Activated T-helper 9 cell treated with anti-CD3 and anti-CD28 coated beads, Interleukin-2, amount 50 U/mL, for 16 hours (primary cell): ENCODE measurements at places on chromosomes 1 and 21.

- DNase-seq = no peak
Measured at GRCh38 chr1:225644666-225645065, 8.3 kb downstream of the ENAH start.

DNA sequence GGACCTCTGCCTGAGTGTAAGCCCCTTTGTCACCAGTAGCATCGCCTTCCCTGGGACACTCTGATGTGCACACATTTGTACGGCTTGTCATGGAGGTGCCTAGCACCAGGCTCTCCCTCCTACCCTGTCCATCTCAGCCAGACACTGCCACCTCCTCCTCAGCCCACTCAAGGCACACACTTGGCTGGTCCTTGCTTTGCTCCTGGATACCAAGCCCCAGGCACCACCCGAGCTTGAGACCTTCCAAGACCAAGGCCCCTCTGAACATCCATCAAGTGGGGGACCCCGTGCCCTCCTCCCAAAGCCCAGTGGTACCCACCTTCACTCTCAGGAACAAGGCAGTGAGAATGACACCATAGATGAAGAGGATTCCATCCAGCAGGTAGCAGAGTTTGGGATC, 78.0 kb downstream of the CD247 start:
- no peak for DNase-seq

GRCh38 chr1:56850411-56850810, 4.2 kb upstream of the C8A start:
- no peak for DNase-seq

DNA sequence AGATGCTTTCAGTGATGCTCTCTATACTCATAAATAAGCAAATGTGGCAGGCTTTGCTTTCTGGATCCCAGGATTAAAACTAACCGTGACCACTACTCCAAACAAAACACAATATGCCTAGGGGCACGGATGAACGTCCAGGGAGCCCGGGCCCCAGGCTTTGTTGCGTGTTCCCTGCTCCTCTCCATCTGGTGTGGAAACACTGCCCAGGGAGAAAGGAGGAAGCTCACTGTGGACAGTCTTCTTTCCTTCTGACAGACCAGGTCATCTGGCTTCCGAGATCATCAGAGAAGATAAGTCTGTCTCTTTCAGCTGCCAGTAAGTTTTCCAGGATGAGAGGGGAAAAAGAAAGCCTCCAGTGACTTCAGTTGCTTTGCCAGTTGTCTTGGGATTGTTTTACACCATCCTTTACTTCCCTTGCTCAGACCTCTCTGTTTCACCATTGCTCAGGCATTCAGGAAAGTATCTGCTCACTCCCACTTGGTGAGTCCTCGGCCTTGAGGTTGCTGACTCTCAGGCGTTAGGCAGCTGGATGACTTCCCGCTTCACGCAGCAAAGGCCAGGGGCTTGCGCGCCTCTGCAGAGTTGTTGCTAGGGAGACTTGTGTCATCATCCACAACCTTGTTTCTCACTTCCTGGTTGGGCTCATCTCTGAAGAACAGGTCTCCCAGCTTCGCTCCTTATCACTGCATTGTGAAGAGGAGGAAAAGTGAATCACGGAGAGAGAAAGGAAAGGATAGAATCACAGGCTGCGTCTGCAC, 20.6 kb upstream of the PGD start:
- no peak for DNase-seq

DNA sequence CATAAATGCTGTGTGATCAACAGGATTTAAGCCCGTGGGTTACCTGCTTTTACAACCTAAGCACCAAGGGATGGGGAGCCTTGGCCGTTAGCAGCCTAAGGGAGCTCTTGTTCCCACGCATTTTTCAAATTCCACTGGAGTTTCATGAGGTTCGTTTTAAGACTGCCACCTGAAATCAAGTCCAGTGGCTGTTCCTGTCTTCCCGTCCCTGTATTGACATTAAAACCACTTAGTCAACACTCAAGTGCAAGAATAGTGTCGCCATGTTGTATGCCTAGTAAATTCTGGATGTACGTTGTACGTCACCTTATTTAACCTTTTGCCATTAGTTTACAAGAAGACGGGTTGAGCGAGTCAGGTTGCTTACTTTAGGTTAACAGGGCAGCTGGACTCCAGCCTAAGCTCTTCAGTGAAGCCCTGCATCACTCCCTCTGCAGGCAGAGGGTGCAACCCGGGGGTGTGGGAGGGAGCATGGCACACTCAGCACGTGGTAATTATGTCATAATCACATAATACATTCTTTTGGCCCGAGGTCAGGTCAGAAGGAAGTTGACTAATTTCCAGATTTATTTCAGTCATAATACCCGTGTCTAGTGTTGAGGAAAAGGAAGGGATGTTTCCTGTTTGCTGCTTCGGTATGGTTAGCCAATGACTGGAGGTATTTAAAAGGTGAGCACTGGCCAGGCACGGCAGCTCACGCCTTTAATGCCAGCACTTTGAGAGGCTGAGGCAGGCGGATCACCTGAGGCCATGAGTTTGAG, 42.5 kb downstream of the CNST start:
- DNase-seq = no peak

- no peak for DNase-seq
Measured at GRCh38 chr21:42214921-42215320, 4.0 kb upstream of the ABCG1 start.

- peak; percentile 86 for DNase-seq
Measured at GRCh38 chr1:206784471-206784903, 12.2 kb upstream of the IL10 start.

GRCh38 chr1:97936976-97937375, 16.1 kb upstream of the DPYD start:
- DNase-seq = no peak

GRCh38 chr1:225914947-225915346, 9.1 kb downstream of the PYCR2 start:
- DNase-seq = no peak

GRCh38 chr1:40341491-40342380, 24.6 kb upstream of the COL9A2 start:
- DNase-seq = no peak

DNA sequence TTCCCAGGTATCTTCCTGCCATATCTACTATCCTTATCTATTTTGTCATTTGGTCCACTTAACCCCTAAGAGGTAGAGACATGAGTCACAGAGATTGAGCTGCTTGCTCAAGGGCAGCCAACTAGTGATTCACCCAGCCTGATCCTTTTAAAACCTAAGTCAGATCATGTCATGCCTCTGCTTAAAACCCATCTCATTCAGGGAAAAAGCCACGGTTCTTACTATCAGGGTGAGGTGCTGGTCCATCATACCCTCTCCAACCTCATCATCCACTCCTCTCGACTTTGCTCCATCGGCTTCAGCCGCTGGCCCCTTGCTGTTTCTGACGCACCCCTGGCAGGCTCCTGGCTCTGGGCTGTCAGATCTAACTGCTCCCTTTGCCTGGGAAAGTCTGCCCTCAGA, 14.4 kb upstream of the PPP1R15B start:
- DNase-seq = no peak
